ENCODE measurements at places on chromosomes 2 and 18.

- DNase-seq: no peak
Measured at GRCh38 chr2:72572501-72572900, 253.3 kb downstream of the EXOC6B start.

- DNase-seq: no peak
Measured at GRCh38 chr2:39265315-39265714, 21.5 kb upstream of the CDKL4 start.

DNA sequence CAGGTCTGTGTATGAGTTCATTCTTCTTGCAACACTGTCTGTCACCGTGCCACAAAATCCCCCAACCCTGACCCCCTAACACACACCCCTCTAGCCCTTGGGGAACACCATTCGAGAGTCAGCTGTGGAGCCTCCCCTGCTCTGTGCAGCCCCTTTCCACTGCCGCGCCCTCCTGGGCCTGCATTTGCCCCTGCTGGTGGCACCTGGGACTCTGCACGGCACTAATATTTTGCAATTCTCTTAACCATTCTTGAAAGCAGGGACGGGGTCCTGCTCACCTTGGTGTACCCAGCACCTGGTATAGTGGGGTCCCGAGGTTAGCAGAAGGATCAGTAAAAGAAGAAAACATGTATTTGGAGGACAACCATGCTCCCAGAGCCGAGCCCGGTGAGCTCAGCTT is 124.0 kb downstream of the HDAC4 start:
- DNase-seq: no peak

GRCh38 chr2:170550501-170550900 is 164.6 kb upstream of the SP5 start:
- no peak for DNase-seq

GRCh38 chr2:223041527-223042109 is 10.4 kb upstream of the KCNE4 start:
- DNase-seq: no peak

DNA sequence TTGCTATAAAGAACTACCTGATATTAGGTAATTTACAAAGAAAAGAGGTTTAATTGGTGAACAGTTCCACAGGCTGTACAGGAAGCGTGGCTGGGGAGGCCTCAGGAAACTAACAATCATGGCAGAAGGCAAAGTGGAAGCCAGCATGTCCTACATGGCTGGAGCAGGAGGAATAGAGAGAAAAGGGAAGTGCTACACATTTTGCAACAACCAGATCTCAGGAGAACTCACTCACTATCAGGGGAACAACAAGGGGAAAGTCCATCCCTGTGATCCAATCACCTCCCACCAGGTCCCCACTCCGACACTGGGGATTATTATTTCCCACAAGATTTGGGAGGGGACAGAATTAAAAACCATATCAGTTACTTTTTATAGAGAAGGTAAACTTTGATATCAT is 273.5 kb upstream of the MMADHC start:
- no peak for DNase-seq

DNA sequence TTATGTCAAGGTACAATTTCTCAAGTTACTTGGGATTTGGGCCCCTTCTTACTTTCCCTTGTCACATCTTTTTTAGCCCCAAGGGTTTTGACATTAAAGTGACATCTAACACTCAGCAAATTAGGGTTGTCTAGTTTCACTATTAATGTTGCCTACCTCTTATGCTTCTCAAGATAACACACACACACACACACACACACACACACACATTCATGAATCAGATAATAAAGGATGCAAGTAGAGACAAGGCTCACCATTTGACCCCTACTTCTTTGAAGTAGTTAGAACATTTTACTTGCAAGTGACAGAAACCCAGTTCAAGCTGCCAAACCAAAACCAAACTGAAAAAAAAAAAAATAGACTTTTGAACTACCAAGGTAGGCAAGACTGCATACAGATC is 138.8 kb downstream of the TRIB2 start:
- DNase-seq: no peak

DNA sequence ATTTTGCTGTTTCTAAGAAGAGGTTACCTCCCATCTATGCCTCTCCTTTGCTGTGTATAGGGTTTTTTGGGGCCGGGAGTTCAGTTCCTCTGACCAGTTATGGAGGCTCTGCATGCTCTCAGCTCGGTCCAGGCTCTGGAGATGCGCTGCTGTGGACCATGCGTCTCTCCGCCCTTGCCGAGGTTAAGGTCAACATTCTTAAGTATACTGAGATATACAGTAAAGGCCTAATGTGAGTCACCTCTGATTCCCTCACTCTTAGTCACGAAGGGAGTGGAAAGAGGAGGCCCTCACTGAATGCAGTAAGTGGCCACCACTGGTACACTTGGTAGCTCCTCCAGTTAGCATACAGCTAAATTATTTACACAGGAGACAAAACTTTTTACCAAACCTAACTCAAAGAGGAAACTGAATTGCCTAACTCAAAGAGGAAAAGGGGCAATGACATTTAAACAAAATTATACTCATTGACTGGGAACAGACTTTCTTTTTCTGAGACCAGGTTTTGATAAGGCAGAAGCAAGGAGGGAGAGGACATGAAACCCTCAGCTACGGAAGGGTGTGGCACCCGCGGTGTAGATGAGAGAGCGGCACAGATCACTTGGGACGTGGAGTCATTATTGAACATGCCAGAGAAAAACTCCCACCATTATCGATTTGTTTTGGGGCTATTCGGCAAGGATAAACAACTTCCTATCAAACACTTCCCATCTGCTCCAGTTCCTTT is 98.7 kb downstream of the COPS8 start:
- DNase-seq: no peak

DNA sequence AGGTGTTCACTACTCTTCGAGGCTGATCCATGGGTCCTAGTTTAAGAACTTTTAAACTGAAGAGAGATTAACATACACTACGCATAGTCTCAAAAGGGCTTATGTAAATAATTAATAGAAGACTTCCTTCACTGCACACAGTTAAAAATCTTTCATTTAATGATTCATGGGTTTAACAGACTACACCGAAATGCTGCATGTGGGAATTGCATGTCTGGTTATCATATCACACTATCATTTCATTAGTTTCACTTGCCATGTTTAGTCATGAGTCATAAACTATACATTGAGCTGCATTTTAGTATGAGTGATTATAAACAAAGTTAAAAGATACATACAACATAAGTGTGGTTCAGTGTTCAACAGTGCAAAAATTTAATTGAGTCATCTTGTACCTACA is 31.2 kb downstream of the GLS start:
- DNase-seq: no peak

- DNase-seq: no peak
Measured at GRCh38 chr2:152694161-152694661, 23.1 kb downstream of the PRPF40A start.

Data from DMS79 treated with DMSO at 0.1 percent for 48 hours (cell line).